ENCODE measurements at places on chromosomes 2 and 18.

DNA sequence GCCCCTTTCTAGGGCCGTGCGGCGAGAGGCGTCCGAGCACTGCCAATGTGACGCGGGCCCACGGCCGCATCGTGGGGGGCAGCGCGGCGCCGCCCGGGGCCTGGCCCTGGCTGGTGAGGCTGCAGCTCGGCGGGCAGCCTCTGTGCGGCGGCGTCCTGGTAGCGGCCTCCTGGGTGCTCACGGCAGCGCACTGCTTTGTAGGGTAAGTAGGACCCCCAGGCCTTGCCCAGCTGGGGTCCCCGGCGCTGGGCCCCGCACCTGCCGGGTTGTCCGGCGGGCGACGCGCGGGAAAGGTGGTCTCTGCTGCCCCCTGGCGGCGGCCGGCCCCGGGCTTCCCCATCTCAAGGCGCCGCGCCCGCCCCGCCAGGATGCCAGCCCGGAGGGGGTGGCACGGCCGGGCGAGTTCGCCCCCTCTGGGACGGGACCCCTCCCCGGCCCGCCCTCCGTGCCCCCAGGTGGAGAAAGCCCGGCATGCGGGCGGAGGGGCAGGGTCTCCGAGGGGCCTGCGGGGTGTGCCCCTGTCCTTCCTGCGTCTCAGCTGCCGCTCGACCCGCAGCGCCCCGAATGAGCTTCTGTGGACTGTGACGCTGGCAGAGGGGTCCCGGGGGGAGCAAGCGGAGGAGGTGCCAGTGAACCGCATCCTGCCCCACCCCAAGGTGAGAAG, 1.9 kb downstream of the PRSS56 start:
- DNase-seq: peak; percentile 49

GRCh38 chr2:229598227-229598626, 116.1 kb downstream of the DNER start:
- no peak for DNase-seq

GRCh38 chr2:223621901-223622300, 19.7 kb upstream of the SCG2 start:
- DNase-seq: no peak

DNA sequence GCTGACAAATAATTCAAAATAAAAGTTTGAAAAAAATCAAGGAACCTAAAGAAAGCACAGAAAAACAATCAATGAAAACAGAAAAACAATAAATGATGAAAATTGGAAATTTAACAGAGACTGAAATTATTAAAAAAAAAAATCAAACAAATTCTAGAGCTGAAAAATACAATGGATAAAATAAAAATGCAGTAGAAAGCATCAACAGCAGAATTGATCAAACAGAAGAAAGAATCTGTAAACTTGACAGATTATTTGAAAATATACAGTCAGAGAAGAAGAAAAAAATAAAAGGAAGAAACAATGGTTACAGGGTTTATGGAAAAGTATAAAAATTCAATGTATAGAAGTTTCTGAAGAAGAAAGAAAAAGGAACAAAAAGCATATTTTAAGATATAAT, 16.2 kb downstream of the SERPINB4 start:
- no peak for DNase-seq

GRCh38 chr2:25197336-25198208, 29.2 kb upstream of the POMC start:
- no peak for DNase-seq

GRCh38 chr18:13546638-13547037, 179.7 kb downstream of the FAM210A start:
- DNase-seq: no peak

DNA sequence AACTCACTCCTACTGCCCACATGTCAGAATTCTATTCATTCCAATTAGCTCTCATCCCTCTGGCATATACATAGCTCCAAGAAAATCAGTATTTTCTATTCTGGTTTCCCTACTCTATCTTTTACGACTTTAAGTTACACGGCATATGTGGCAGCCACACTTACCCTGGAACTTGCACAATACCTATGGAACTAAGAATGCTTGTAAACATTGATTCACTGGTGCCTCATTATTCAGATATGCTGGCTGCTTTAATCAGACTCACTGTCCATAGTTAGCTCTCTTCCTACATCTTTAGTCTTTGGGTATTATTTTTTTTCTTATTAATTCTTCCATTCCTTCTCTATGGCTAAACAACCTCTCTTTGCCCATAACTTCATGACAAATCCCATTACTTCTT, 1519.9 kb upstream of the ACVR2A start:
- DNase-seq: no peak

DNA sequence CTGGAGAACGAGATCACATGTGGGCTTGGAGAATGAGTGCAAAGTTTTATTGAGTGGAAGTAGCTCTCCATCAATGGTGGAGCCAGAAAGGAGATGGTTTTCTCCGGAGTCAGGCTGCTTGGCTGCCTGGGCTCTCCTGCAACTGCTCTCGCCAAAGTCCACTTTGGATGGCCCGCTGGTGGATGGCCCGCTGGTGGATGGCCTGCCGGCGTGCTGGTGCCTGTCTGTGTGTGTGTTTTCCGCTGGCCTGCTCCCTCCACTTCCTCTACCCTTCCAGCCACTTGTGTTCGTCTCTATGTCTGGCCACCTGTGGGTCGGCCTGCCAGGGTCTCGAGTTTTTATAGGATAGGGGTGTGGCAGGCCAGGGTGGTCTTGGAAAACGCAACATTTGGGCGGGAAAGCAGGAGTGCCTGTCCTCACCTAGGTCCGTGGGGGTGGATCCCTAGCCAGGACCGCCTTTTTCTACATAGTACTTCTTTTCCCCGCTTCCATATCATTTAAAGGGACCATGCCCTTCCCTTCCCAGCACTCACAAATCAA, 1292.1 kb upstream of the PIK3C3 start:
- no peak for DNase-seq

GRCh38 chr2:70029814-70030409, 57.4 kb upstream of the PCBP1 start:
- no peak for DNase-seq

DNA sequence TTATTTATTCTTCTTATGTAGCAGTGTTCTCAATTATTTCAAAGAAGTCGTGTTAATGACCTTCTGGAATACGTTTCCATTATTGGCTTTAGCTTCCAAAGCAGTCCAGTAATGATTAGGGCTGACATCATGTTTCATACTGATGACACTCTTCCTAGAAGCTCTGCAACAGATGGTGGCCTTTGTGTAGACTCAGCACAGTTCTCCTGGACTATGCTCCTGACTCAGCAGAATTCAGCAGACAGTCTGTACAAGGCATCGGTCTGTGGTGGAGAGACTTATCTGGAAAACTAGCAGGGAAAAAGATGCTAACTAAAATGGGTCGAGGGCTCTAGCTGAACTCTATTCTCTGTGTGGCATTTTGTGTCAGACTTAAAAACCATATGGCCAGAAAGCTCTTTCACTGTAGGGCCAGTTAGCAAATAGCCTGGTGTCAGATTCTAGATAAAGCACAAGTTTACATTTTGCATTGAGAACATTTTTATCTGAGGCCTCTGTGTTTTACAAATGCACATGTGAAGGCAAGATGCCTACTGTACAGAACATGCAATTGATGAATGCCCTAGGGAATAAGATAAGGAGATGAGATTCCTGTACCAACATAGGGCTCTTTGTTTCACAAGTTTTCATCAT, 35.1 kb downstream of the GULP1 start:
- DNase-seq: no peak

GRCh38 chr18:3319894-3320454, 58.0 kb downstream of the MYL12B start:
- no peak for DNase-seq

- DNase-seq: no peak
Measured at GRCh38 chr2:103738108-103738507, 976.3 kb downstream of the TMEM182 start.

- DNase-seq: no peak
Measured at GRCh38 chr2:229118336-229118735, 152.8 kb downstream of the PID1 start.
